ENCODE measurements at places on chromosomes 11 and 22.

DNA sequence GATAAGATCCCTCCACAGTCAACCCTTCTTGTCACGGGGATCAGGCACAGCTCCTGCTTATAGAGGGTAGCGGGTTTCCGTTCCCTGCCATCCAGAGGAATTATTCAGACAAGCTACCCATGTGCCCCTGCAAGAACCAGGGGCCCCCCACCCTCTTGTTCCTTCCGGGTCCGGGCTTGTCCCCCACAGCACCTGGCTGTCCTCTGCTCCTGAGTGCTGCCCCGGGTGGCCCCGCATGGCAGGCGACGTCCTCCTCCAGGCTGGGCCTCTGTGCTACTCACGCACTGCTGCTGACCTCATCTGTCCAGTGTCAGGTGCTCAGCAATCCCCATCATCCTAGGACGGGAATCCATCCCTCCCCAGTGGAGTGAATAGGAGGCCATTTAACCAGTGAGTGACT is 24.7 kb downstream of the CELSR1 start:
- DNase-seq, result no peak

- no peak for DNase-seq
These were observed 238.0 kb upstream of the DDI1 start for GRCh38 chr11:103798446-103798845.

GRCh38 chr11:83011333-83012167 is 60.1 kb downstream of the RAB30 start:
- DNase-seq, result no peak

DNA sequence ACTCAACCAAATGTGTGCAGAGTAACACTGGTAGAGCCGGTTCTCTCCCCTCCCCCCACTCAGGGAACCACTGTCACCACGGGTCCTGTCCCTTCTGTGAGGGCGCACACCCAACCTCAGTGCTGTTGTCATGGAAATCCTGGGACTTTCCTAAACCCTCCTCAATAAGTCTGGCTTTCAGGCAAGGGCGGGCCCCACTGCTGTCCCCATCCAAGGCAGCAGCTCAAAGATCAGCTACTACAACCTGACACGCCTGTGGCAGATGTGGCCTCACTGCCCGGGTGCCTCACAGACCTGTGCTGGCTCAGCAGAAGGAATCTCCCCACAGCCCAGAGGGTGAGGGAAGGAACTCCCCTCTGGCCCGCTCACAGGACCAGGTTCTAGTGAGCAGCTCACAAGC is 2.2 kb downstream of the PRODH start:
- no peak for DNase-seq

- no peak for DNase-seq
These were observed 103.8 kb downstream of the STIM1 start for GRCh38 chr11:3959015-3959902.

GRCh38 chr11:12784445-12784844 is 110.2 kb downstream of the TEAD1 start:
- DNase-seq, result no peak

GRCh38 chr11:42055606-42056005 is 596.2 kb upstream of the LRRC4C start:
- no peak for DNase-seq

DNA sequence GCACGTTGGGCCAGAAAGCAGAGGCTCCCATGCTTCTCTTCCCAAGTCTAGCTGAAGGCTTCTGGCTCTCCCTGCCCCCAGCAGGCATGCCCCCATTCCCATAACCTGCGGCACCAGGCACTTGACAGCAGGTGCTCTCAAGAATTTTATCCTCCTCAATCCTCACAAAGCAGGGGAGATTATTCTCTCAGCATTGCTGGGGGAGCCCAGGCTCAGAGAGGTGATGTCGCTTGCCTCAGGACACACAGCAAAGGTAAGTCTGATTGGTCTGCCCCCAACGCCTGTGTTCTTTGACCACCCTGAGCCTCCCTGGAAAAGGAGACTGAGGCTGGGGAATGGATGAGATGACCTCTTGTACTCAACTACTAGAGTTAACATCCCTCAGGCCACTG is 4.8 kb downstream of the TST start:
- peak; percentile 49 for DNase-seq

DNA sequence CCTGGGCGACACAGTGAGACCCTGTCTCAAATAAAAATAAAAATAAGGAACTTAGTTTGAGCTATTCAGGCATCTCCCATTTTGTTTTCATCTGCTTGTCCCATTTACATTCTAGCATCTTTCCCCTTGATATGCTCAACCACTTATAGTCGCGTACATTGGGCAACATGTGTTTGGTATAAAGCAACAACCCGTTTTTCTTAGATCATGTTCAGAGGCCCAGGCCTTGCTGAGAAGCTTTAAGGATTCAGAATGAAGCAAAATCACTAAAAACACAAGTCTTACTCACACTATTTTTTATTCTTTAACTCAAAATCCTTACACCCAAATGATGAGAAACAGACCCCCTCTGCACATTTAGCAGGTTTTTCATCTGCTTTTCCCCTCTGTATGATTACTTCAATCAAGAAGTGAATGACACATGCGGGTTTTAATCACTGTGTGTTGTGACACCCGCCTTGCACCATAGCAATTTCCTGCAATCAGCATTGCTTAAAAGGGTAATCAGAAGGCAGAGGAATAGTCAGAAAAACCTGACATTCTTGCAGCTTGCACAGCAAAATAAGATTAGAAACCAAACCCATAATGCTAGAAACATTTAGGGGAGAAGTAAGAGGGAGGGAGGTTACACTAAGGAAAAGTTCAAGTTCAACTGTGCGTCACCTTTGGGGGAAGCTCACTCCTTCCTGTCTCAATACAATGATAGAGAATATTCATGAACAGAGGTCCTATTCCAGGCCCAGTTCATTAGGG is 25.9 kb downstream of the ALG9 start:
- no peak for DNase-seq

- no peak for DNase-seq
These were observed 118.1 kb downstream of the DBX1 start for GRCh38 chr11:20042045-20042639.

DNA sequence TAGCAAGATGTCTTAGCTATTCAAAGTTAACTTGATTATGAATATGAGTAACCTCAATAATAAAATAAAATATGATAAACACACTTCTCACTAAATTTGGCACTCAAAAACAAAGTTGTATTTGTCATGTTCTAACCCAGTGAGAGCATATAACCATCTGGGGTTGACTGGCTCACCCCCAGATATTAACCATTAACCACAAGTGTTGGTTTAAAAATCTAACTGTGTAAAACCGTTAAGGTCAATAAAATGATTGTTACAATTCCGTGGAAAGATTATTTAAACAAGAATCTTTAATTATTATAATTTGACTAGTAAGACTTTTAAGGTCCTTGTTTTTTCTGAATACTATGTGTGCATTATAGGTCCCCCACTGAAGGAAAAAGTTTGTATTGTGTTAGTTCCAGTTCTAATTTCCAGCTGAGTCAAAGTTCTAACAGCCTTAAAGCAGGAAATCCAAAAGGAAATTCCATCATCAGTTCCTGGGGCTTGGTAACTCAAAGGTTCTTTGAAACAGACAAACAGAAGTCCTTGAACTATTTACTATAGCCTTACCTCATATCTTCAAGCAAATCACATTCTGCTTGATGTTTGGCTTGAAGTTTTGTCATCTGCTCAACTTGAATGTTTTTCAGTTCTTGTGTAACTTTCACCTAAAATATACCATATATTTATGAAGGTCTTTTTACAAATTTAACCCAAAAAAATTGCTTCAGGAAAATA is 2.5 kb downstream of the FCHSD2 start:
- no peak for DNase-seq

DNA sequence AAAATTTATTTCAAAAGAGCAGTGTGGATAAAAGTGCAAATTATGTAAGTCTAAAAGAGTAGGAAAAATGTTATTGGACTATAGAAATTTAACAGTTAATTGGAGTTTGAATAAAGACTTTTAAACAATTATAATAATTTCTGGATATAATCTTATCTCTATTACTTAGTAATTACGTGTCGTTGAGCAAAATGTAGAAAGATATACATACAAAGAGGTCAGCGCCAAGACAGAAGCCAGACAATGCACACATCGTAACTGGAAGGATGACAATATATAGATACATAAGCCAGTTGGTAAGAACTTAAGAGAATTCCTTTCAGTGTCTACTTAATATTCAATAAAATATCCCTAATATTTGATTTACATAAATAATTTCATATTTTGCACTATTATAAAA is 157.0 kb downstream of the LUZP2 start:
- no peak for DNase-seq

DNA sequence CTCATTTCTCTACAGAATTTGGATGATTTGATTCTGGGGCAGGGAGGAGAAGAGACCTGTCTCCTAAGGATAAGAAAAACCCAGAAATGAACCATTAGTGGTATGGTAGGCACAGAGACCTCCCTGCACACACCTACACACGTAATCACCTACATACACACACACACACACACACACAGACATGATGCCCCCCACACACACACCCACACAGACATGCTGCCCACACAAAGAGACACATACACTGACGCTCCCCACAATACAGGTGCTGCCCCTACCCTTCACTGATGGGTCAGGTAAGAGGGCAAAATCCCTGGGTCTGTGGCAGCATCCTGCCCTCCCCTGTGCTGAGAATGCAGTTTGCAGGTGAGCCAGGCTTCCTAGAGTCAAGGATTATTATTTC is 1.1 kb upstream of the SYT7 start:
- no peak for DNase-seq

DNA sequence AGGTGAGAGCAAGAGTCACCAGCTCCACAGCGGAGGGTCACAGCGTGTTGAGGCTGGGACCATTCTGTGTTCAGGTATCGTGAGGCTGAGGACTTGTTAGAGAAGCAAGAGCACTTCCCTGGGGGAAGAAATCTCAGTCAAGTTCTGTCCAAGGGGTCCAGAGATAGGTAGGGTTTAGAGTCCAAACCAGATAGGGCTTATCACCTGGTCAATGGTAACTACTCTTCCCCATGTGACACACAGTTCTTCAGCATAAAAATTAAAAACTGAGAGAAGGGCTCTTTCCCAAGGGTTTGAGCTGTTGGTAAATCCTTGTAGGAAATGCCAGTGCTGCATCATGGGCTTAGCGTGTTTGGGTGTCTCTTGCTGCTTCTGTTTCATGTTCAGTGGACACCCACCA is 54.8 kb upstream of the MN1 start:
- DNase-seq, result no peak

GRCh38 chr22:23709107-23709506 is 18.3 kb downstream of the RGL4 start:
- no peak for DNase-seq

GRCh38 chr11:134474942-134475341 is 62.9 kb upstream of the B3GAT1 start:
- DNase-seq, result no peak

GRCh38 chr11:122330279-122330965 is 214.4 kb upstream of the BLID start:
- no peak for DNase-seq

DNA sequence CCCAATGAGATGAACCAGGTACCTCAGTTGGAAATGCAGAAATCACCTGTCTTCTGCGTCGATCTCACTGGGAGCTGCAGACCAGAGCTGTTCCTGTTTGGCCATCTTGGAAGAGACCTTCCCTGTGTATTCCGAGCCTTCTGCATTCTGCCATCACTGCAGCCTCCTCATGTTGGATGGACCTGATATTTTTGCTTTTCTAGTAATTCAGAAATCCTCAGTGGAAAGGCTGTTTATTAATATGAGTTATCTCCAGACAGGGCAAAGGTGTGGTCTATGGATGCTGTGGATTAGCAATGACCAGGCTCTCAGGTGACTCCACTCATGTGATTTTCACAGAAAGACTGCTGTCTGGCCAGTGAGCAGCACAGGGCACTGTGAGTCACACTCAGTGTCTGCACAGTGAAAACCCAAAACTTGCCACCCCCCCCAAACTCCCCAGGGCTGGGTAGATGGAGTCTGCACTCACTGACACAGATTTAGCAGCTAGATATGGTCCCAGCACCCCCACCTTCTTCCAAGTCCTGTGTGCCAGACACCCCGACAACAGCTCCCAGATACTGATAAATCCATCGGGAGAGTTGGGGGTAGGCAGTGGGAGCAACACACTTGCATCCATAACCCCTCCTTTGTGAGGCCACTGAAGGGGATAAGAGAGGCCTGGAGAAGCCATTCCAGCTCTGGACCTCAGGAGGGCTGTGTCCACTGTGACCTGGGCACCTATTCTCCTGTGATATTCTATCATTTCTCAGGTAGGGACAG is 75.2 kb upstream of the TOP3B start:
- DNase-seq, result no peak

DNA sequence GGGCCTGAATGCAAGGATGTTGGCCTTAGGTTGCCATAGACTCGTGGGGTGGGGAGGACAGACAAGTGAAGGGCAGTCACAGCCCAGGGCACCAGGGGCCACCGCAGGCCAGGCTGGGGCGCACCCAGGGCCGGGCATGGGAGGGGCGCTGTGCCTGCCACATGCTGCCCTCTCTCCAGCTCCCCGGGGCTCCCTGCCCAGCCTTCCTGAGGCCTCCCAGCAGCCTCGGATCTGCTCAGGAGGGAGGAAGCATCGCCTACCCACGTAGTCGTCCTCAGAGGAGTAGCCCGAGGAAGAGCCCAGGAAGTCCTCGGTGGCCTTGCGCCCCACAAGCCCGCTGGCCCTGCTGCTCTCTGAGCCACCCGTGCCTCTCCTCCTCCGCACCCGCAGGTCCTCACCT is 5.2 kb downstream of the SUN2 start:
- no peak for DNase-seq
